Karpas-422 (cell line): ENCODE measurements at places on chromosomes 4 and X. TPM values are rescaled to one million over a fixed set of nuclear protein-coding genes. Genes with fewer than 3 reads are reported as not detected.

VAMP7 gene
- total RNA-seq: 17.7 and 35.6 TPM in 2 replicates

SSX2 gene
- not detected in 2 replicates for total RNA-seq

GRCh38 chr4:85703096-85703495 is 228.1 kb downstream of the ARHGAP24 start:
- DNase-seq: no peak

DNA sequence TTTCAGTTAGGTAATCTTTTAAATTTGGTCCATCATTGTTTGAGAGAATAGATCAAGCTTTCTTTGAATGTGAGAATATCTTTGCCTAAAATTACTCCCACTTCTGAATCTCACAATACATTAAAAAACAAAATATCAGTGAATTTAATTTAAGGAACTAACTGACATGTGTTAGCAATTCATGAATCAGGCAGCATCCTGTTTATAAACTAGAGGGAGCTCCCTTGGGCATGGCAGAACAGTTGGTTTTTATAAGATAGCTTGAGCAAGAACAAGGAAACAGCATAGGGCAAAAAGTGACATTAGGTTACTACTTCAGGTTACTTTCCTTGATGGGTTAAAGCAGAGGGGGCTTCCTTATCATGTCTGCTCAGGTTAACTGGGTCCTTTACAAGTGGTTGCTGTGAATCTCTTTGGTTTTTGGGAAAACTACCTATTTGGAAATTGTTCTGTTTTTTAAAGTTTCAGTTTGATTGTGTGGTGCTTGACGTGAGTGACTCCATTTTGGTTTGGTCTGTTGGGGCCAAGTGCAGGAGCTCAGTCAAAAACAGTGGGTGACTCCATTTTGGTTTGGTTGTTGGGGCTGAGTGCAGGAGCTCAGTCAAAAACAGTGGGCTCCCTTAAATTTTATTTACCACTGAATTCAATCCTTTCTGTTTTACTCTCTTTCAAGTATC is 68.0 kb downstream of the PPEF2 start:
- DNase-seq: no peak

GRCh38 chr4:25081866-25082471 is 51.2 kb upstream of the LGI2 start:
- DNase-seq: no peak

- no peak for DNase-seq
Observed at GRCh38 chr4:189302719-189303118, 638.0 kb upstream of the FRG1 start.
